NB4 (cell line): ENCODE measurements at places on chromosomes 7 and 10.
A peak's percentile ranks its signal among the peaks of the same experiment; 100 is the strongest.

DNA sequence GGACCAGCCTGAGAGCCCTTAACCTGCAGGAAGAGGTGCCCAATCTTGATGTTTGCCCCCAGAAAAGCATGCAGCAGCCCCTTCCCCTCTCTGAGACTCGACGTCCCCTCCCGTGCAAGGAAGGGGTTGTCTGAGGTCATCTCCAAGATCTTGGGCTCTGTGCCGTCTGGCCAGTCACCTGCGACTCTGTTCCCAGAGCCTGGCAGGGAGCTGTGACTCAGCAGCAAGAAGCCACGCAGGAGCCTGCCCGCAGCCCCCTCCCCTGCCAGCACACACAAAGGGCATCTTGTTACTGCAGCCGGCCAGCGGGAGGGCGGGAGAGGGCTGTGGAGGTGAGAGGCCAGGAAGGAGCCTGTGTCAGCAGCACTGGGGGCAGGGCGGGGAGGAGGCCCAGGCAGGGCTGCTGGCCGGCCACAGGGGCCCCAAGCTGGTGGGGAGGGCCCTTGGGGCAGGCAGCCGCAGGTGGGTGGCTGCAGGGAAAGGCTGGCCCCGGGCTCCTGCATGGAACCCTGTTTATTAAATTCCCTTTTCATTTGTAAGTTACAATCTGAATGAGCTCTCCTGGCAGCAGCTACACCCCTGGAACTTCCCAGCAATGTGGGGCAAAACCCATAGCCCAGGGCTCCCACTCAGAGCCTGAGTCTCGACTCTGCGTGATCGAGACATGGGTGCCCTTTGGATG lies 103.7 kb upstream of the ZMIZ1 start:
- DNase-seq = peak; percentile 72

DNA sequence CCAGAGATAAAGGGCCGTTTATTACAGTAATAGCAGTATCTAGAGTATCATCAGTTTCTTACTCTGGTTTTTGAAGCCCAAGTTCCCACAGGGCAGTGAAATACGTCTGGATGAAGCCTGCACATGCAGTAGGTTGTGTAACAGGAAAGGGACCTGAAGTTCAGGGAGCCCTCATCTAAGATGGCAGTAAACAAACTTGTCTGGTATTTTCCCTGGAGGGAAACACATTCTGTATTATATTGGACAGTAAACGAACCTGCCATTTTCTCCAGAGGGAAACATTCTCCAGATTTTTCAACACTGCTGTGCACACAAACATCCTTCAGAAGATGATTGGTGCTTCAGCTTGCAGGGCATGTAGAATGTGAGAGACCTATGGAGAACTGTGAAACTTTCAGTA lies 189.9 kb downstream of the TFEC start:
- DNase-seq = no peak

GRCh38 chr10:7596356-7596755 lies 70.4 kb downstream of the ITIH5 start:
- no peak for DNase-seq

- no peak for DNase-seq
Observed at GRCh38 chr10:42149027-42149700, 489.2 kb downstream of the ZNF33B start.

- DNase-seq = no peak
Observed at GRCh38 chr7:33904681-33905388, 504 bp upstream of the BMPER start.

- DNase-seq = no peak
Observed at GRCh38 chr10:24897326-24897926, 55.0 kb downstream of the PRTFDC1 start.
